ENCODE measurements at places on chromosomes 2 and 18.
A peak's percentile ranks its signal among the peaks of the same experiment; 100 is the strongest.

DNA sequence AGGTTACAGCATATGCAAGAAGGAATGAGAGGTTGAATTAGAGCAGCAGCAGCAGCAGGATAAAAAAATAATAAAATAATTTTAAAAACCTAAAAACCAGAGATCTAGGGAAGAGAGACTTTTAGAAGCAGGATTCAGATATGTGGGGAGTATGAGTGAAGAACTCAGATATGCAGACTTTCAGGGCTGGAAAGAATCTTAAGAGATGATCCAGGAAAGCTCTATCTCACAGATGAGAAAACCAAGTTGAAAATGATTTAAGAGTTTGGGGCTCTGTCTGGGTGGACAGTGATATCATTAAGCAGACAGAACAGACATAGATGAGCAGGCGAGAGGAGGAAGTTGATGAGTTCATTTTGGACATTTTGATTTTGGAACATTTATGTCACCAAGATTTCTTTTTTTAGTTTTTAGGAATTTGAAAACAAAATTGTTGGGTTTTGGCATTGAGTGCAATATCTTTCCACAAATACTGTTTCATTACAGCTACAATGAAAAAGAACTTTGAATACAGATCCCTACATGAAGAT, 31.8 kb downstream of the BCL2 start:
- DNase-seq, result no peak

DNA sequence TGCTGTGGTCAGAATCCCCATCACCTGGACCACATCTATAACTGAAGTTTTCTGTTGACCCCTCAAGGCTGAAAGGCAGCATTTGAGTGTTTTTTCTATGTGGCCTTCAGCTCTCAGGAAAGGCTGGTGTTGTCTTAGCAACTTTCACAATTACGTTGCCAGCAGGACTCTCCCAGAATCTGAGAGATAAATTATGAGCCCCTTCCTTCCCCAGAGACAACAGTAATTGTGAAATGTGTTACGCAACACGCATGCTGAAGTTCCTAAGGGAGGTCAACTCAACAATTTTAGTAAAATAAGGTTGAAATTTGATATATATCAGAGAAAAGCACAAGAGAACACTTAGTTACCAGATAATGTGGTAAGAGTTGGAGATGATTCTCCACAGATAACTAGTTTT, 216.5 kb upstream of the SLC8A1 start:
- no peak for DNase-seq

DNA sequence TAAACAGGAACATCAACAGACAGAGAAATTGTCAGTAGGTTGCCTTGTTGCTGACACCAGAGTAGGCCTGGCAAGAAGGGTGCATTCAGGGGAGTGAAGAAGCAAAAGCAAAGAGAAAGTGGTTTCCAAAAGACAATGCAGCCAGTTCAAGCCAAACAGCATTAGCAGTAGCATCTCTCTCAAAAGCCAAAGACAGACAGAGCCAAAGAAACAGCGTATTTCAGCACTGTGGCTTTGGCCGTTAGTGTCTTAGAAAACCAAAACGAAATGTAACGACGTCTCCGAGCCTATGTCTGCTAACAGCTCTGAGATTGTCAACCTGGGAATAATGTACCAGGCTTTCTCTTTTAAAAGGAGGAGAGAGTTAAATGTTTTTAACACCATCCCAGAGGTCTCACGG, 178.6 kb downstream of the NRP2 start:
- no peak for DNase-seq

DNA sequence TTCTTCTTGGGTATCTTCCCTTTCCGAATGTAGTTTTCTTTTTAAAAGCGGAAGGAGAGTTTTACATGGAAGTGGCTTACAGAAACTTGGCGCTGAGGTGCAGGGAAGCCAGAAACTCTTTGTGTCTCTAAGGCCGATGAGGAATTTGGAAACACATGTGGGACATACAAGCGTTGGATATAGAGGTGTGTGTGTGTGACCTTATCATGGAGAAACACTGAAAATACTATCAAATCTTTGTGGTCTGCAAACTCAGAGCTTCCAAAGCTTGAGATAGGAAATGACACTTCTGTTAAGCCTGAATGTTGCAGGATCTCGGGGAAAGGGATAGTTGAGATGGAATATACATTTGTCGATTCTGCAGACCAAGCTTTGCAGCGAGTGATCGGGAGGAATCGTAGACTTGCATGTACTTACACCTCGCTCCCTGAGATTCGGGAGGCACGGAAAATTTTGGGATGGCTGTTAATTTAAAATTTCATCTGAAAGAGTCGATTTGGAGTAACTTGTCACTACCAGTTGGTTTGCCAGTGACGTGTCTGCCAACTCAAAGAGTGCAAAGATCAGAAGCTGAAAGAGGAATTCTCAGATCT, 1.0 kb downstream of the NAB1 start:
- DNase-seq, result peak; percentile 56

DNA sequence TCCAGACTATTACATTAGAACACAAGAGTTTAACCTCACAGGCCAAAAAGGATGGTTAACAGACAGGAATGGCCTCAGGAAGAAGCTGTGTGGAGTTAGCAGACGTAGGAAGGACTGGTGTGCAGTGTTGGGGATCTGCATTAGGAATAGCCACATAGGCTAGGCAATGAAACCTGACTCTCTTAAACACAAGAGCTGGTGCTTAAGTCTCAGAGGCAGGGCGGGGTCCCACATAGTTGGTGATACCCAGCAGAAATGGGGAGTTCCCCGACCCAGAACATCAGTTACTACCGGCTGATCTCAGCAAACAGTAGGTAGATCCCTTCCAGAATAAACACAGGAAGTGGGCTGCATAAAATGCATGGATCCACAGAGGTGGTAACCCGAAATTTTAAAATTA, 64.1 kb downstream of the CCDC93 start:
- no peak for DNase-seq

- no peak for DNase-seq
These were observed 31.9 kb downstream of the HADHB start for GRCh38 chr2:26276484-26277227.

- no peak for DNase-seq
These were observed 618 bp downstream of the POLR2D start for GRCh38 chr2:127857265-127857808.

GRCh38 chr18:48790869-48791635, 159.7 kb downstream of the SMAD7 start:
- no peak for DNase-seq

- DNase-seq, result no peak
These were observed 787.2 kb downstream of the TDRD15 start for GRCh38 chr2:21910832-21911507.

- DNase-seq, result peak; percentile 69
These were observed 42.7 kb downstream of the ACSL3 start for GRCh38 chr2:222903234-222904220.

GRCh38 chr2:119486886-119487285, 37.4 kb downstream of the SCTR start:
- no peak for DNase-seq

DNA sequence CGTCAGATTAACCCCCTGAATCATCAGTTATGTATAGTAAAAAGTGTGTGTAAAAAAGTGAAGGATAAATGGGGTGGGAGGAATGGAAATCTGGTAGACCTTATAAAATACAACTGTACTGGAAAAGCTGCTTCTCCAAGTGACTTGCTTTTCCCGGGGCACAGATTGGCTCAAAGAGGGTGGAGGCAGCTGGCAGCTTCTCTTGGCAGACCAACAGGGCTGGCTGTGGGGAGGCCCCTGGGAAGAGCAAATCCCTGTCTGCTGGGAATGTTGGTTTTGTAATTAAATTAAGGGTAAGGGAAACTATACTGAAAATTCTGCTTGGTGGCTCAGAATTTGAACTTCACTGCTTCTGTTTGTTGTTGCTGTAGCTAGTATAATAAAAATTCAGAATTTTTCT, 154.2 kb upstream of the DLX2 start:
- DNase-seq, result no peak

GRCh38 chr2:232927793-232928550, 57.9 kb downstream of the SNORC start:
- DNase-seq, result no peak

DNA sequence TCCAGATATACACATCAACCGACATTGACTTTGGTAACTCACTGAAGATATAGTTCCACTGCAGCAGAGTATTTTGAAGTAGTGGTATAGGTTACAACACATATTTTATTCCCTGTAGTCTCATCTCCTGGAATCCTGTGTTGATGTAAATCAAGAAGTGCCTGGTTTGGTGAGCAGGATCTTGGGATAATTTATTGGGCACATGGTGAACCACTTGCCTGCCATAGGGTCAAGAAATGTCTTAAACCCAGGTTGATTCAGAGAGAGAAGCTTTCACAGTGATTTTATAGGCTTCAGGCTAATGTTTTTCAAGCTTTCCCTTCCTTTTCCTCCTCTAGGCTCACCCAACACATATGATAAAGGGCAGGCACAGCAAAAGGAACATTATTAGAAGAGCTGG, 24.6 kb downstream of the CCDC85A start:
- DNase-seq, result no peak

DNA sequence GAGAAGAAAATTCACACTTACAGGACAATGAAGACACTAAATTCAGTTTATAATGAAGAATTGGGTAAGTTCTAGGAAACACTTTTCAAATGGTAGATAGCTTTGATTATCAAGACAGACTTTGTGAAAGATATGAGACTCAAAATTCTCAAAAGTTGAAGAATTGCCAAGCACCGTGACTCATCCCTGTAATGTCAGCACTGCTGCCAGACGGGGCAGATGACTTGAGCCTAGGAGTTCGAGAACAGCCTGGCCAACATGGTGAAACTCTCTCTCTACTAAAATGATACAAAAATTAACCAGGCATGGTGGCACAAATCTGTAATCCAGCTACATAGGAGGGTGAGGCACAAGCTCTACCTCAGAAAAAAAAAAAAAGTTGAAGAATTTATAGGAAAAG, 1820.1 kb upstream of the LRRTM1 start:
- no peak for DNase-seq

GRCh38 chr2:204695506-204695905, 150.2 kb downstream of the PARD3B start:
- DNase-seq, result peak; percentile 43

- DNase-seq, result peak; percentile 53
These were observed 34.3 kb downstream of the MSH2 start for GRCh38 chr2:47437287-47437686.

- DNase-seq, result no peak
These were observed 393.4 kb downstream of the ALK start for GRCh38 chr2:29527947-29528346.

- peak; percentile 44 for DNase-seq
These were observed 919 bp upstream of the SCN2A start for GRCh38 chr2:165238295-165238694.

- DNase-seq, result peak; percentile 48
These were observed 98.3 kb upstream of the SPRED2 start for GRCh38 chr2:65530547-65531320.
